ENCODE measurements at places on chromosomes 7 and 10.

DNA sequence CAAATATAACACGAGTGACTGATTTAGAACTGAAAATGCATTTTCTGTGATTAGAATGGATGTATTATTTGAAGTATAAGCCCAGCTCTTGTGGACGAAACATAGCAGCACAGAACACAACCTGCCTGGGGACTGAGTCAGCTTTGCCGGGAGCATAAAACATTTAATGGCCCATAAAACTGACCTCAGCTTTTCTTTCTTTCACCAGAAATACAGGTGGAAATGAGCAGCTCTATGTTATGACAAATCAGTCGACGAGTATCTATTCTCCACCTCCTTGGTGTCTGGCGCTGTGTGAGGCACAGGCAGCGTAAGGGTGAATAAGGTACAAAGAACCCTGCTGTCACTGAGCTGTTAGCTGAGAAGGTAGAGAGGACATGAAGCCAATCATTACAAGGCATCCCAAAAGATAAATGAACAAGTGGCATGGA is 471.6 kb upstream of the AKR1E2 start:
- no peak for DNase-seq

GRCh38 chr10:86048571-86048970 is 318.0 kb downstream of the GRID1 start:
- DNase-seq: no peak

DNA sequence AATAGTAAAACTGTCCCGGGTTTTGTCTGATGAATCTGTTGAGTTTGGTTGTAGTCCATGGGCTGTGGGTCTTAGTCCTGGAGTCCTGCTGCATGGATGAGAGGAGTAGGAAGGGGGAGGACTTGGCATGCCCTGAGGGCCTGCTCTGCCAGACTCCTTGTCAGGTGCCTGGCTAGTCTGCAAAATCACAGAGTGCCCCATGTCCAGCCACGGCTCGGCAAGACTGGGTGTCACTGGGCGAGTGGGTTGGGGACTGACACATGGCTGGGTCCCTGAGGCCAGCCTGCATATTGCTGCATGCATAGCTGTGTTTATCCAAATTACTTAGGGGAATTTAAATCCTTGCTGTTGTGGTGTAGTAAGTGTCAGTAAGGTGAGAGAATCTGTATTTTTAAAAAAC is 9.7 kb downstream of the MINDY4 start:
- no peak for DNase-seq

DNA sequence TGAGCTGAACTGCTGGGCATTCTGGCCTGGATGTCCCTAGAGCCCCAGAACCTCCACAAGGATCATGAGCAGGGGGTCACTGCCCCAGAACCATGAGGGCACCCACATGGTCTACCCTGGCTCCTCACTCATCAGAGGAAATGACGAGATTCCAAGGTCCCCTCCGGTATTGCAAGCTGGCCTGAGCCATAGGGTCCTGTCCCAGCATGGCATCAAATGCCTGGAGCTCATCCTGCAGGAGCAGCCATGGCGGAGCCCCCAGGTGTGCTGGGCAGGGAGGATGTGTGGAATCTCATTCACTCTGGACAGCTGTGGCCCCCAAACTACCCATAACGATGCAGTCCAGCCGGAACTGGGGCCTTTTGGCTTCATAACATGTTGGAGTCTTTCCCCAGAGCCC is 66.6 kb upstream of the ANTXRL start:
- DNase-seq: no peak

- DNase-seq: no peak
Measured at GRCh38 chr7:135840591-135840990, 92.0 kb upstream of the FAM180A start.

DNA sequence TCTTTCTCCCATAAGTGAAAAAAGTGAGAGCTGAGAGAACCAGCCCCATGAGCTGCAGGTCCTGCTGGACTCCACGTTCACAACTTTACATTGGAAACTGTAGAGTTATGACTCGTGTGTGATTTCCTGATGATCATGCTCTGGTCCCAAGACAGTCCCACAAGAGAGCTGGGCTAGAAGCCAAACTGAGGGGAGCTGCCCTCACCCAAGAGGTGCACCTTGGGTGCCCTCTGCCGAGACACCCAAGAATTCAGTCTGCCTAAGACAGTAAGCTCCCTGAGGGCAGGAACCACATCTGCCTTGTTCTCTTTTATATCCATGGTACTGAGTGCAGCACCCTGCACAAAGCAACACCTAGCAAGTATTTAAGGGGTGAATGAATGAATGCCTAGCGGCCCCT is 112.8 kb upstream of the SFMBT2 start:
- DNase-seq: no peak

GRCh38 chr7:76267107-76267893 is 35.2 kb upstream of the HSPB1 start:
- no peak for DNase-seq

DNA sequence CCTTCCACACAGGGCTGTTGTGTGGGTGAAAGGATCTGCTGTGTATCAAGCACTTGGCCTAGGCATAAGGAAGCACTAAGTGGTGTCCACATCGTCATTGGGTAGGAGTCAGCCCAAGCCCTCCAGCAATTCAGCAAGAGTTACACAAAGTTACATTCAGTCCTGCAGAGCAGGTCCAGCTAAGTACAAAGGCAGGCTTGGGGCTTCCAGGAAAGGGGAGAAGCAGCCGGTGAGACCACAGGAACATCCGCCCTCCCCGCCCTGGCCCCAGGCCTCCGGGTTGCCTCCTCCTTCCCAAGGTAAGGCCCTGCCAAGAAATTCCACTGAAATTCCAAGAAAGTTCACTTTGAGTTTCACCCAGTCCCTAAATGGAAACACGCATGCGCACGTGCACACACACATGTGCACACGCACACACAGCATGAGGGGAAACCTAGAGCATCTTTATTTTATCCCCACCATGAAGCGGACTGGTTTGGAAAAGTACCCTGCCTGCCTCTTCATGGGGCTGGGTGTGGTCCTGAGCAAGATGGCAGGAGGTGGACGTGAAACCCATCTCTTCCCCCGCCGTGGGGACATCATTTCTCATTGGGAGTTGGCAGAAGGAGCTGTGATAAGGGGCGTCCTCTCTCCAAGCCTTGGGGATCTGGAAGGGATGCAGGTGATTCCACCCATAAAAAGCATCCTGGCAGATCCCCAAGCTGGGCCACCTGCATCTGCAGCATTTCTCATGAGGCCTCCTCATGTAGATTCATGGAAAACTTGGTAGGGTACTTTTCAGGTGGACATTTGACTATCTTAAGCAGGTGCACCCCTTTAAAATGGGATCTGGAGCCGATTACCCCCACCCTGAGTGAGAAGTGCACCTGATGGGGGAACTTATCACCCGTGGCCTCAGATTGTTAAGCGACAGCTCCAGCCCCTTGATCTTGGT is 69.1 kb upstream of the NANOS1 start:
- no peak for DNase-seq

GRCh38 chr10:97067716-97068391 is 117.9 kb downstream of the SLIT1 start:
- DNase-seq: no peak

DNA sequence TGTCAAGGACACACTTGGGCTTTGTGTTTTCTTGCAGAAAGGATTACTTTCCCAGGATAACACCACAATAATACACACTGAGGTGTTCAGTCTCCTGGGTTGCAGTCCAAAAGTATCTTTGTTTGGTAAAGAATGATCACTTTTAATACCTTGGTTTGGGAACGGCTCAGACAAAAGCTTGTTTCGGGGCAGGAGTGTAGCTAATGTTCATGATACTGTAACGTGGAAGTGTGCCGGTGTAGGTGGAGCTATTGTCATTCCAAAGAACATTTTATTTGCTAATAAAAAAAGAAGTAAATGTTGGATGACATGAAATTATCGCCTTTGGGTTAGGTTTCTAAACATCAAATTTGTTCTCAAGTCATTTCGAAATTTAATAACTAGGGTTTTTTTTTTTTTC is 1.2 kb downstream of the EIF4H start:
- DNase-seq: no peak

- DNase-seq: no peak
Measured at GRCh38 chr10:7354330-7355047, 56.3 kb downstream of the SFMBT2 start.

DNA sequence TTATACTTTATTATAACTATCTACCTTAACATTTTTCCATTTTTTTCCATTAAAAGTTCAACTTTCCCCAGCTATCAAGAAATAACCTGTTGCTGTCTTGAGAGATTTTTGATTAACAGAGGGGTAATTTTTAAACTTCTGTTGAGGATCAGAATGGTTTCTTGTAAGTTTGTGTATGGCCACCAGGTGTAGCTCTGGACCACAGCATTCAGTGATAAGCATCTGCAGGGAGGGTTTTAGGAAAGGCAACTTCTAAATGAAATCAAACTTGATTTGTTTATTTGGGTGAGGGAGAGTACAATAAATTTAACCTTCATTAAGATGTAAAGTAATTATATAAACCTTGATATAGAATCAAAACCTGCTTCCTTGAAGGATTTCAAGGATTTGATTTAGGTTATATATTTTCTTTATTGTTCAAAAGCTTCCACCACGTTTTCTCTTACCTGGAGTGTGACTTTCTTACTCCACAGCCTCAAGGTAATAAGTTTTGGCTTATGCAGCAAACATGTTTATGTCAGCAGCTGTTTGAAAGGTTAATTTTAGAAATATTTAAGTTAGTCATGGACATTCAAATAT is 153.3 kb downstream of the STK31 start:
- no peak for DNase-seq

GRCh38 chr10:31875608-31876007 is 53.0 kb downstream of the ARHGAP12 start:
- no peak for DNase-seq

GRCh38 chr7:107530751-107531150 is 33.0 kb downstream of the COG5 start:
- no peak for DNase-seq

DNA sequence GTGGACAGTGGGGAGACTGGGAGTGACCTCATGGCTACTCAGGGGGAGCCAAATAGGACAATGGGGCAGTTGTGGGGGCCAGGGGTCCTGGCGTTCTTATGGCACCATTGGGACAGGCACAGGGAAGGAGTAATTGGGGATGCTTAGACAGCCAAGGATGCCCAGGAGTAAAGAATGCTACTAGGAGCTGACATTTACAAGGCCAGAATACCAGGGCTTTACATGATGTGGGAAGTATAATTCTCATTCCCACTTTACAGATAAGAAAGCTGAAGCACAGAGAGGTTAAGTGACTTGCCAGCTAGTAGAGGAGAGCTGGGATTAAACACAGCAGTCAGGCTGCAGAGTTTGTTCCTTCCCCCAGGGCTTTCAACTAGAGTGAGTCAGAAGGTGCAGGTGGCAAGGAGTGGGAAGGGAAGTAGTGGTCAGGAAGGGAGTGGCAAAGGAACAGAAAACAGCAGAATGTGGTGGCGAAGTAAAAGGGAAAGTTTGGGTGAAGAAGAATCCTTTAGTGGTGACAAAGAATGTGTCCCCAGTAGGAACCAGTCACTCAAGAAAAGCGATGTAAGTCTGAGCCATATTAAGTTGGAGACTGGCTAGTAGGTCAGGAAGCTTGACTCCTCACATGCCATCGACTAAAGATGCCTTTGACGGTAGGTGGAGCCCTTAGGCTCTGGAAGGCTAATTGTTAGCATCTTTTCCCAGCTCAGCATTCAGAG is 32.8 kb downstream of the CPVL start:
- DNase-seq: no peak

DNA sequence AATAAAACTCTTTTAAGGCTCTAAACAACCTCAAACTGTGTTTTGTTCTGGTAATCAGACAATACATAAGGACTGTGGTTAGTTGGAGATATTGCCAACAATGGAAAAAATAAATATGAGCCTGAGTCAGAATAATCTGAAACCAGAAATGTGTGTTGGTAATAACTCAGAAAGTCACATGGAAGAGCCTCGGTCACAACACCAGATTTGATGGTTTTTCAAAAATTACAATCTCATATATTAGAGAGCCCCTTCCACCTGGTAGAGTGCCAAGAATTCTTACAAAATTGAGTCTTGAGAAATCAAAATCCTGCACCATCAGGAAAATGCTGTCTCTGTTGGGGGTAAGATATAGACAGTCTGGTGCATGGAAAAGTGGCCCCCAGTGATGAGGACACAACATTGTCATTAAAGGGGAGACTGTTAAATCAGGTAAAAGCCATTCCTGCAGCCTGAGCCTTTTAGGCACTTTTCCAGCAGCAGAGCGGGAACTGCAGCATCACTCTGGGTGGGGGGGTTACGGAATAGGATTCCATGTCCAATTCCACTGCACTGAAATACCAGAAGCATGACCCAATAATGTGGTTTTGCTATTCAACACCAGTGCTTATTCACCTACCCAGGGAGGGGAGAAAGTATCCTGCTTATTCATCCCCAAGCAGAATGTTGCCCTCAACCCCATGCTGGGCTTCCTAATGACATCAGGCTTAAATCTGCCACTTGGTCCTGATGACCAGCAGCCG is 9.5 kb upstream of the ADAM12 start:
- no peak for DNase-seq

- DNase-seq: no peak
Measured at GRCh38 chr7:120742372-120742771, 115.6 kb downstream of the TSPAN12 start.

- no peak for DNase-seq
Measured at GRCh38 chr7:818031-818699, 14.1 kb upstream of the SUN1 start.

DNA sequence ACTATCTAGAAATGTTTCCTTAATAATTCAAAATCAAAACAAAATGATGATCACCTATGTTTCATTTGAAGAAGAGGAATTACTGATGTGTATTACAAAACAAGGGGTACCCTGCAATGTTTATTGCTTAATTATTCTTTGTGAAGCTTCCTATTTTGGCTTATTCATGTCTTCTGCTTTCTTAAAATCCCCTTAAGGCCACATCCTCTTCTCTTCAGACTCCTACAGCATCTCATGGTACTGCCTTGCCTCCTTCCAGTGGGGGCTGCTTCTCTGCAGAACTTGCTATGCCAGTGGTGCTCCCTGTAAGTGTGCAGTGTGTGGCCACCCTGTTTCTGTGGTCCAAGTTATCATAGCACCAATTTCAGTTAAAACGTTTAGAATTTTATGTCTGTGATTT is 35.0 kb downstream of the CCDC146 start:
- DNase-seq: no peak

GRCh38 chr10:100872034-100872791 is 40.5 kb upstream of the SLF2 start:
- DNase-seq: peak; percentile 33

Data from KG1 (cell line).